ENCODE measurements at places on chromosomes 4 and X.

DNA sequence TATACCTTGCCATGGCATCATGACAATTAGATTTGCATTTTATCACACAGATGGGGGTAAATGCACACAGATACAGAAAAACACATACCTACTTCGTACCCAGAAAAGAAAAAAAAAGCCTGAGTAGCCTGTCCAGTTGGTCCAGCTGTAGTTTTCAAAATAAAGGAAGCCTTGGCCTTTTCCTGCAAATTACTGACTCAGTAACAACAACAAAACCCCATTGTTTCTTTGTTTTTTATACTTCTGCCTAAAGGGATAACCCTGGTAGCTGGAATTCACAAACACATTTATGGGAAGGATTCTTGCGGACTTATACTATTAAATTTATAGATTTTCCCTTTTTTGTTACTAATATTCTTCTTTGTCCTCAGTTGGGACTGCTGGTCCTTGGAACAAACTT, 156.4 kb upstream of the PCDH10 start:
- no peak for DNase-seq

- no peak for DNase-seq
These were observed 1.1 kb downstream of the GAB1 start for GRCh38 chr4:143337600-143338287.

DNA sequence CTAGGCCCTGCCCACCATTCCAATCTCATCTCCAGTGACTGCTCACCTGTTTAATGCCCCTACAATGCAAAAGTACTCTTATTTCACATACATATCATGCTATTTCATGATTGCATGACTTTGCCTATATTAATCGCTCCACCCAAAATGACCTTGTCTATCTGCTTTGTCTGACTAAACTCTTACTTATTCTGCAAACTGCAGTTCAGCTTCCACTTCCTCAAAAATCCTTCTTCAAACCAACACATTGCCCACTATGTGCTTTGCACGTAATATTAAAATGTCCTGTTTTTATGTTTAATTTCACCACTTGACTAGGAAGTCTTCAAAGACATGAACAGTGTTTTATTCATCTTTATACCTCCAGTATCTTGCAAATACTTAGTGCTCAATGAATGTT, 229.6 kb downstream of the OPHN1 start:
- DNase-seq, result no peak

- DNase-seq, result no peak
These were observed 186.0 kb downstream of the DCHS2 start for GRCh38 chr4:154305616-154306015.

GRCh38 chrX:93874554-93874953, 200.5 kb downstream of the FAM133A start:
- no peak for DNase-seq

GRCh38 chr4:70895405-70895804, 6.8 kb upstream of the MOB1B start:
- no peak for DNase-seq

DNA sequence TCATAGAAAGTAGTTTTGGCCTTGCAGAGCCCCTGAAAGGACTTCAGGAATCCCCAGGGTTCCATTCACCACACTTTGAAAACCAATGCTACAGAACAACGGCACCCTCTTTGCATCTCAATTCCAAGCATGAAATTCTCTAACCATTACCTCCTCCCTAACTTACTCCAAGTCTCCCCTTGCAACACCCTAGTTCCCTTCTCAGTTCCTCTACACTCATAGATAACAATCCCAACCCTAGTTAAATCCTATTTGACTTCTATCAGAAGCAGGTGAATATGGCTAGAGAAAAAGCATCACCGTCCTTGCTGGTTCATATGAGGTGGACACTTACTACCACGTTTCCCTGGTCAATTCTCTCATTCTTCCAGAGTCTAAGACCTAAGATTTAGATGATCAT, 2.4 kb downstream of the RCHY1 start:
- DNase-seq, result no peak

GRCh38 chrX:123713434-123713833, 19.4 kb downstream of the THOC2 start:
- no peak for DNase-seq

GRCh38 chr4:108210989-108211835, 42.5 kb upstream of the LEF1 start:
- DNase-seq, result no peak

GRCh38 chr4:10321931-10322330, 135.3 kb downstream of the ZNF518B start:
- DNase-seq, result no peak

GRCh38 chrX:9614016-9614415, 149.2 kb downstream of the TBL1X start:
- no peak for DNase-seq

- DNase-seq, result no peak
These were observed 23.2 kb upstream of the RASL11B start for GRCh38 chr4:52838729-52839586.

GRCh38 chr4:169164669-169165415, 105.9 kb downstream of the SH3RF1 start:
- DNase-seq, result no peak

DNA sequence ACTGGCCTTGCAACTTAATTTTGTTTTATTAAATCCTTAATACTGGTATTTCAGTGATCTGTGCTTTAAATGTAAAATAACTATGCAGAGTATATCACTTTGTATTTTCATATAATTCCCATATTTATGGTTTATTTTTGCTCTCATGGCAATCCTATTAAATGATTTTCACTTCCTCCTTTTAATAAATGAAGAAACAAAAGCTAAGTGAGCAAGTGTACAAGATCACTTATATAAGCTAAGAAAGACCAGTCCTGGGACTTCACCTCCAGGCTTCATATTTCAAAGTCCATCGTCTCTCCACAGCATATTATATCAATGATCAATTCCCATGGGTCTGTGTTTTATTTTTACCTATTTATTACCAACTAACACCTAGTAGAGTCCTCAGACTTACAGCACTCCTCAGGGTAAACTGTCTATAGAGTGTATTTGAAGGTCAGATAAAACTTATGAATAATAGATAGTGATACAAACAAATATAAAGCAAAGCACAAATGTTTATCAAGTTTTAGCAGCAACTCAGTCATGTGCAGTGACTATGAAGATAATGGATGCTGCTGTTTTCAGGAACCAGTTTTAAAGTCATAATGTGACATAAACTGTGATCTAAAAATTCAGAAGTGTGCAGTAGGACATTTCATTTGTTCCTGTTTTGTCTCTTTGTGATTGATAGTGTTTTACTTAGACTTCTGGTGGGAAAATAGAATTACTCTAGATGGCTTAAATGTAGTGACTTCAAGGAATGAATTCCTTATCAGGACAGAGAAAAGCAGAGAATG, 56.8 kb downstream of the ARHGAP24 start:
- no peak for DNase-seq

DNA sequence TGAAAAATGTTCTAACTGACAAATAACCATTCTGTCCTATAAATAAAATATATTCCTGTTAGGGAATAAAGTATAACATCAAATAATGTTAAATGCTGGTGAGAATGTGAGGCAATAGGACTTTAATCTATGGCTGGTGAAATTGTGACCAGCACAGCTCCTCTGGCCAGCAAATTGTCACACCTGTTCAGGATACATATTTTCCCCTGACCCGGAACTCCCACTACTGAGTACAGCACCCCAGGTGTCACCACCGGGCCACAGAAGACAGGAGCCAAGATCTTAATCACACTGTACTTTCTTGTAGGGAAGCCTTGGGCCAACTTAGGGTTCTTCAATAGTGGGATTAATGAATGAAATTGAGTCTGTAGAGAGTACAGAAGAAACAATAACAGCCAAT, 33.2 kb downstream of the C4orf33 start:
- no peak for DNase-seq

GRCh38 chr4:13143222-13144070, 340.7 kb downstream of the RAB28 start:
- no peak for DNase-seq

DNA sequence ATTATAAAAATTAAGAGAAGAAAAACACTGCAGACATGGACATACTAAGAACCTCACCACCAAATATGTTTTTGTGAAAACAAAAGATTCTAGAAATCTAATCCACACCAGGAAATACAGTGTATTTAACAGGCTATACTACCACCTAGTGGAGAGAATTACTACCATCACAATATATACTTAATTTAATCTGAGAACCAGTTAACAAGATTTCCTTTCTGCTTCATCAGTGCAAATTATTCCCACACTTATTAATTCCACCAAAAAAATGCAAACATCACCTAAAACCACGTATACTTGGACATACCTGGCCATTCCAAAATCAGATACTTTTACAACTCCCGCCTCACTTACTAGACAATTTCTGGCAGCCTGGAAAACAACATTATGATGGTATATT, 7.0 kb upstream of the TXK start:
- DNase-seq, result no peak

DNA sequence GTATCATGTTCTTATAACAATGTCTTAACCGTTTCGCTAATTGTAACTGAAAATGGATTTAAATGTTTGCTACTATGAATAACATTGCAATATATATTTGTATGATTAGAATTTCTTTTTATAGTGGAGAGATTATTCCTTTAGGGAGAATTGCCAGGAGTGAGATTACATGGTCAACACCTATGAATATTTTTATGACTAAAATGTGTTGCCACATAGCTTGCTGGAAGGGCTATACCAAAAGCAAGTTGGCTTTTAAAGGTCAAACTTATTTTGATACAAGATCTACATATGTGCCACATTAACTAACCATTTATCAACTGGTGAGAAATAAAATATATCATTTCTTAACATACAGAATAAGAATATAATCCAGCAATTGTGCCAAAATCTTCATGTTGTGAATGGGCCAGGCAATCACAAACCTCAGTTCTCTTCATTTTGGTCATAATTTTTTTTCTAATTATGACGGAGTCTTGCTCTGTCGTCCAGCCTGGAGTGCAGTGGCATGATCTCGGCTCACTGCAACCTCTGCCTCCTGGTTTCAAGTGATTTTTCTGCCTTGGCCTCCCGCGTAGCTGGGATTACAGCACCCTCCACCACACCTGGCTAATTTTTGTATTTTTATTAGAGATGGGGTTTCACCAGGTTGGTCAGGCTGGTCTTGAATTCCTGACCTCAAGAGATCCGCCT, 10.0 kb upstream of the EGF start:
- DNase-seq, result no peak

- DNase-seq, result peak; percentile 15
These were observed 11.7 kb downstream of the RPL9 start for GRCh38 chr4:39446842-39447573.
